Stimulated activated CD8-positive, alpha-beta memory T cell treated with anti-CD3 and anti-CD28 coated beads, Interleukin-7, amount 100 ng/mL, for 48 hours (primary cell): ENCODE measurements at places on chromosomes 2 and 18.
A peak's percentile ranks its signal among the peaks of the same experiment; 100 is the strongest.

GRCh38 chr2:36915627-36916026 is 50.7 kb downstream of the STRN start:
- DNase-seq, result no peak

GRCh38 chr2:69946351-69947324 is 14.8 kb downstream of the ASPRV1 start:
- peak; percentile 14 for DNase-seq

GRCh38 chr18:9690418-9691188 is 17.5 kb upstream of the RAB31 start:
- DNase-seq, result no peak

GRCh38 chr2:181163139-181163538 is 182.7 kb downstream of the UBE2E3 start:
- no peak for DNase-seq

GRCh38 chr18:6605115-6605869 is 124.2 kb upstream of the ARHGAP28 start:
- no peak for DNase-seq

DNA sequence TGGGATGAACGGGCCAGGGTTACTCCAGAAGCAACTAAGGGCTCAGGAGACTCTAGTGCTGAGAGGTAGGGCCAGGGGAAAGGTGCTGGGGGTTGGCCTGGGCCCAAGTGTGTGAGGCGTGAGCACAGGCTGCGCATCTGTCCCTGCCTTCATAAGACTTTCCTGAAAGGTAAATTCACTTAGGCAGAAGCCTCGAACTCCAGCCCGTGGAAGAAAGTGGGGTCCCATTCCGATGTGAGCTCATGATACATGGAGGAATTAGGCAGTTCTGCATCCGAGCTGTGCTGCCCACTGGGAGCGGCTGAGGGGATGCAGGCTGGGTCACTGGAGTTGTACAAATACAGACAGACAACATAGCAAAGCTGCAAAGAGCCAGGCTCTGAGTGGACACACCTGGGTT is 16.2 kb downstream of the PARD6G start:
- DNase-seq, result no peak

DNA sequence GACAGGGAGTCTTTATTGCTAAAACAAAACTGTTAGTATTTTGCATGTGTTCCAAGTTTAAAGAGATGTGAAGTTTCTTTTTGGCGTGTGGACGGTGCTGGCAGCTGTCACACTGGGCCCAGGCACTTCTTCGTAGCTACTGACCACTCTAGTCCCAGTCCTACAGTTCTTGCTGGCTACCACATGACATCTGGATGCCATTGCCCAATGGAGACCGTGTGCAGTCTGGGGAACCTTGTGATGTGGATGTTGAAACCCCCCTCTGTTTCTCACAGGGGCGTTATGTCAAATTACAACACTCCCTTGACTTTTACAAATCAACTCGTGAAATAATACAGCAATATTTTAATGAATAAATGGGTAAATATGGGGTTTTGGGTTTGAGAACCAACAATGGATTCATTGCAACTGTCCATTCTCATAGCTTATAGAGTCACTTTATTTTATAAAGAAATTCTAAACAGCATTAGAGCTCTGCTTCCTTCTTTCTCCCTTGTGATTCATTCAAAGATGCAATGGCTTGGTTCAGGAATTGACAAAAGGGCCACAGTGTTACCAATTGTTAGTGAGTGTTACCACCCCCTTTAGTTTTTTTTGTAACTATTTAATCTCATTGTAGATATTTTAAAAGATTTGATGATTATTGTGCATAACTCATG is 1.2 kb downstream of the GPD2 start:
- no peak for DNase-seq

- no peak for DNase-seq
Measured at GRCh38 chr18:64100116-64100922, 48.6 kb downstream of the LINC00305 start.

DNA sequence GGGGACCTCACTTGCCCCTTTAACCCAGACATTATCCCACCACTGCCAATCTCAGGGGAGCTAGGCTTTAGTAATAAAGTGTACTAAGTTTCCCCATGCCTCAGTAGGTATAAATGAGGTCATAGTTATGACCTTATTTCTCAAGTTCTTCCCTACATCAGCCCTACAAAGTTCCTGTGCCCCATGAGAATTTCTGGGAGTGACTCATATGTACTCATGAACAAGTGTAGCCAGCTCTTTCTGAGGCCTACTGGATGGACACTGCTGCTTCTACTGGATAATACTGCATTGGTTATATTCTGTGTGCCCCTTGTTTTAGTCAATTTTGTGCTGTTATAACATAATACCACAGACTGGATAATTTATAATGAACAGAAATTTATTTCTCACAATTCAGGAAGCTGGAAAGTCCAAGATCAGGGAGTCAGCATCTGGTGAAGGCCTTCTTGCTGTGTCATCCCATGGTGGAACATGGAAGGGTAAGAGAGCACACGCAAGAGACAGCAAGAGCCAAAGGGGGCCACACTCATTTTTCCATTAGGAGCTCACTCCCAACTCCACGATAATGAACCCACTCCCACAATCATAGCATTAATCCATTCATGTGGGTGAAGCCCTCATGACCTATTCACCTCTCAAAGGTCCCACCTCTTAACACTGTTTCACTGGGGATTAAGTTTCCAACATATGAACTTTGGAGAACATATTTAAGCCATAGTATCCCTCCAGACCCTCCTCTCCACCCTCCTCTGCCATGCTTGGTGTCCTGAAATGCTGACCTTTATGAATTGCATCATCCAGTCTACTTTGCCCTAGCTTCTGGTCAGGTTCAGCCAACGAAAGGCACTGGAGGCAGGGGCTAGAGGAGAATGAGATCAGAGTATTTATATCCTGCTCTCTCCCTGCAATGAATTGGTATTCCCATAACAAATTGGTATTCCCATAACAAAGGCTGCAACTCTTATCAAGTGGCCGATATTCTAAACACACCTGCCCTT is 25.4 kb upstream of the ST3GAL5 start:
- no peak for DNase-seq

DNA sequence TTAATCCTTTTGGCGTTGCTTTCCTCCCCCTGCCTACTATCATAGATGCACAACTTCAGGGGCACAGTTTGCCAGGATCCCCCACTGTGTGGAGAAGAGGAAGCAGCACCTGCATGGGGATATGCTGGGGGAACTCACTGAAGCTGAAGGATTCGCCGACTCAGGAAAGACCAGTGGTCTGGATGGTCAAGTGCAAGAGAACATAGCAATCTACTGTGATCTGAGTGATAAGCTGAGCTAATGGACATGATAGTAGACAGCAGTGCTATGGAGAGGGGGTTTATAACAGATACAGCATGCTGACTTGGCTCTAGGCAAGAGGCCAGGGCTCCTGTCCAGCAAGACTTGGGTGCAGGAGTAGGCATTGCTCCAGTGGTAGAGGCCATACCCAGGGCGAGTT is 124.4 kb upstream of the NRP2 start:
- DNase-seq, result no peak
